Activated T-helper 17 cell treated with anti-CD3 and anti-CD28 coated beads, Interleukin-2, amount 50 U/mL, for 72 hours (primary cell): ENCODE measurements at places on chromosomes 3 and 15. TPM values are rescaled to one million over a fixed set of nuclear protein-coding genes. Genes with fewer than 3 reads are reported as not detected.
A peak's percentile ranks its signal among the peaks of the same experiment; 100 is the strongest.

GRCh38 chr3:70261283-70261682 lies 51.2 kb downstream of the MDFIC2 start:
- ATAC-seq: no peak

GRCh38 chr3:102488331-102488730 lies 53.5 kb downstream of the ZPLD1 start:
- ATAC-seq: no peak

DNA sequence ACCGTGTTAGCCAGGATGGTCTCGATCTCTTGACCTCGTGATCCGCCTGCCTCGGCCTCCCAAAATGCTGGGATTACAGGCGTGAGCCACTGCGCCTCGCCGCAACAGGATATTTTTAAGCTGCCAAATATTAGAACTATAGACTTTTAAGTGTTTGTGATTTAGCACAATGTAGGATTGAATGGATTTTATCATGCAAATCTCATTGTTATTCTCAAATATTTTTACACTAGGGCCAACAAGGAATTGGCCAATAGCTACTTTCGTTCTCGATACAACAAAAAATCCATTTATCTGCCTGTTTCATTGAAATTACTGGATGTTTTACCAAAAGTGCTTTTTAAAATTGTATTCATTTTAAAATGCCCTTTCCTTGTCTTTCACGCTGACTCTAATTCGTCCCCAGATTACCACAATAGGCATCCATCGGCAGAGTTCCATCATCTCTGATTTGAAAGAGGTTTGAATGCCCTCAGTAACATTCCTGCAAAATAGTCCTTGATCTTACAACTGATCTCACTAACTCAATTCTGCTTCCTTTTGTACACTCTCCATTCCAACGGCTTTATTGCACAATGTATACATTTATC lies 99.6 kb upstream of the ROBO2 start:
- no peak for ATAC-seq

Gene STRC
- 4.4 TPM for total RNA-seq

Gene RAB6B
- 3.1 TPM for total RNA-seq

DNA sequence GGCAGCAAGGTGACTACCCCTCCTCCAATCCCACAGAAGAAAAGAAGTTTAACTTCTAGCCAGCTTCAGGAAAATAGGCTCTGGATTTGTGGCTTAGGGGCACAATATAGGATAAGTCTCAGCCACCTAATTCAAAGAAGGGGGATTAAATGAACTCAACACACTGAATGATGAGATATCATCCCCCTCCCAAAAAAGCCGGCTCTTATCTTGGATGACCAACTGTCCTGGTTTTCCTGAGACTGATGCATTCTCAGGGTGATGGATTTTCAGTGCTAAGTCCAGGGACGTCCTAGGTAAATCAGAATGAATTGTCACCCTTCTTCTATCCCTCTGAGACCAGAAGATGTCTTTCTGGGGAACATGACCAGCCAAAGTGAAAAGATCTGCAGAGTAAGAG lies 487.0 kb upstream of the PROK2 start:
- no peak for ATAC-seq

Gene MYO5A
- 59.3 TPM for total RNA-seq

DNA sequence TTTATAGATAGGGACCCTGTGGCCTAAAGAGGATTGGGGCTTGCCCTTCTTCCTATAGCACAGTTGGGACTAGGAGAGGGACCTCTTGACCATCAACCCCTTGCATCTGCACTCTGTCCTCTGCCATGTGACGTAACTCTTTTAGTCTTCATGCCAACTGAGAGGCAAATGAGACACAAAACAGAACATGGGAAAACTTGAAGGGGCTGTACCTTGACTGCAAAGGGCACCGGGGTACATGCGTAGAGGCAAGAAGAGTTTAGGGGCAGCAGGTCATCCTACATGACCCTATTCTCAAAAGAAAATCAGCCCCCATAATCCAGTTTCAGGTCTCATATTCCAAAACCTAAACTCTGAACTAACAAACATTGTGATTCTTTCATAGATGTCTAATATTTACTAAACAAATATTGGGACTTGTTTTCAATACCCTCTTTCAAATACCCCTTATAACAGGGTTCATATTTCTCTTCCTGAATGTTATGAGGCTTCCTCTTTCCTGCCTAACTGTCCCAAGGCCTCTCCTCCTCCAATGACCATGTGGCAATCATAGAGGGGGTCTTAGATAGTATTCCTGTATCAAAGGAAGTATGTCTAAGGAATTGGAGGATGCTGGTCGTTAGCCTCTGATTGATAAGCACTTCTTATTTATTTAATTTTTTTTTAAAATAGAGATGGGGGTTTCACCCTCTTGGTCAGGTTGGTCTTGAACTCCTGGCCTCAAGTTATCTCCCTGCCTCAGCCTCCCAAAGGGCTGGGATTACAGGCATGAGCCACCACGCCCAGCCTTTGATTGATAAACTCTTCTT lies 20.6 kb downstream of the ACKR2 start:
- no peak for ATAC-seq

DNA sequence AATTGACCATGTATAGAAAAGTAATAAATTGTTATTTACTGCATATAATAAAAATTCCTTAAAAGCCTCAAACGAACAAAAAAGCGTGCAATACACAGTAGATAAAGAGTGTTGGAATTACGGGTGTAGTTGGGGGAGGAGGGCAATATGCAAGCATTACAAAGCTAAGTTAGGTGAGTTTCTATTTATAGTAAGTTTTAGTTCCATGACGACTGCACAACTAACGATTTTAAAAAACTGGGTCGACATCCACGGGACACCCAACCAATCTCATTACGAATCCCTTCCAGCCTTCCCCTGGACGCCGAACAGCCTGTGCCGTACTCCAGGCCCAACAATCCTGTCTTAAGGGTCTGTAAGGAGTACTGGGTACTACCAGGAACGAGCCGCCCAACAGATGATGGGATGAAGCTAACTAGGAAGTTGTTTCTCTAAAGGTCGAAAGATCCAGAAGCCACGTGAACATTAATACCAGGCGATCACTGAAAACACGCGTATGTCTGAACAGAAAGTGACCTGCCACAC lies 677 bp downstream of the POLQ start:
- ATAC-seq: peak; percentile 17

- ATAC-seq: no peak
Observed at GRCh38 chr3:94734206-94734605, 671.3 kb downstream of the NSUN3 start.

DNA sequence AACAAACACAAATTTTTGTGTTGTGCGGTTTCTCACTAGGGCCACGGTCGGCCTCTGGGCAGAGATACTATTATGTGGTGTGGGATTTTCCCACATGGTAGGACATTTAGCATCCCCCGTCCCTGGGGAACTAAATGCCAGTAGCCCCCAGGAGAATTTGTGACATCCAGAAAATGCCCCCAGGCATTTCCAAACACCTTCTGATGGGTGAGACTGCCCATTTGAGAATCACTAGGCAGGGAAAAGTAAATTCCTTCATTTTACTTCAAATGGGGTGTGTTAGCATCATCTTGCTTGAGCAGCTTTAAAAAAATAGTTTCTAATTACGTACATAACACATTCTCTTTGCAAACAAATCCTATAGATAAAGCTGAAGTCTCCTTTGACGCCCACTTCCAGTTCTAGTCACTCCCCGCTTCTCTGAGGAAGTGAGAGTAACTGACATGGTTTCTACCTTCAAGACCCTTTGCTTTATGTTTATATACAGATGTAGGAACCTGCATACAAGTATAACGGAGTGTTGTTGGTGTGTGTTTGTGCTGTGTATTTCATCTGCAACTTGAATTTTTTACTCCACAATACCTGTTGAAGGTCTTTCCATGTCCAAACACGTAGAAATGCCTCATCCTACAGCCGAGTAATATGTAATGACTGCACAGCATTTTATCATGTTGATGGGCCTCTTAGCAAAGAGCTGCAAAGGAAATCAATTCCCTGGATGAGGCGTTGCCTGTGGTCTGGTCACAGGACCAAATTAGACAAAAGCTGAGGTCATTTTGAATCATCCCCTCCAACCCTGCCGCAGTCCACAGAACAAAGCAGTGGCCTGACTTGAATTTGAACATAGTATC lies 31.4 kb upstream of the ZBTB38 start:
- no peak for ATAC-seq

Gene RTP1
- total RNA-seq: not detected
